Osteoblast (primary cell): ENCODE measurements at places on chromosomes 2 and 18.

DNA sequence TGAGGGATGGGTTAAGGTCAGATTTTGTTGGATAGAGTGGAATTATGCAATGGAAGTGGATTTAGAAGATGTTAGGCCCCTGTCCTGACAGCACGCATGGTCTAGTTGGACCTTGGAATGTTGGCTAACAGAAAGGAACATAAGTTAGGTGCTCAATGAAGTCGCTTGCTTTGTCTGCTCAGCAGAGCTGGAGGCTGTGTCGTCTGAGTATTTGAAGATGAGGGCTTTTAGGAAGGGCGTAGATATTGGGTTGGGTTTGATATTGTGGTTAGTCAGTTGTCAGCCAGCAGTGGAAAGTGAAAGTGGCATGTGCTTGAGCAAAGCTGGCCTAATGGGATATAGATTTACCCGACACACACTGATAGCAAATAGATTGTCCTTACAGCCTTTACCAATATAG lies 239.3 kb downstream of the PRKCE start:
- no peak for DNase-seq

- DNase-seq: no peak
Measured at GRCh38 chr2:239715606-239716005, 309.5 kb downstream of the NDUFA10 start.

- no peak for DNase-seq
Measured at GRCh38 chr2:112182581-112183034, 44.4 kb downstream of the FBLN7 start.

GRCh38 chr2:120347396-120348060 lies 1.6 kb downstream of the INHBB start:
- peak; percentile 92 for DNase-seq

DNA sequence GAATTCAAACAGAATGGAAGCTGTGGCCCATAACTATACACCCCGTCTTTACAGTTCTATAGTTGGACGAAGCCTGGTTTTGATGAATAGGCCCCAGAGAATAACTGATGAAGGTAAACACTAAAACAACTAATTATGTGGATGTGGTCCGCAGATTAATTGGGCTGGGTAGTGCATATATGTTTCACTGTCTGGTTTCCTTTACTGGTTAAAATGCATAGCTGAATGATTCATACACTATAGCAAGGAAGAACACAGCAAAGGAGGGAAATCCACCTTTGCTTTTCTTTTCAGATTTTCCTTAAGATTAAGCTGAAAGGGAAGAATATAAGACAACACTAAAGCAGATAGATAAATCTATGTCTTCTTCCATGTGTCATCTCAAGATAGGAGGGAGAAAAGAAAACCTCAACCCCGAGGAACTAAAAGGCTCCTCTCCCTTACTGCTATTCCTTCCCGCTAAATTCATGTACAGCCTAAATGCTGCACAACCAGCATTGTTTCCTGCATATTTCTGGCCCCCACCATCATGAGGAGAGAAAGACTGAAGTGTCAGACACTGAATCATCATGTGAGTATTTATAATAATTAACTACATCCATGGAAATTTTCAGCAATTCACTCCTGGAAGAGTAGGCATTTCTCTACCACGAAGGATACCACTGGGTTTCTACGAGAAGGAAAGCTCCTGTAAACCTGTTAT lies 297.1 kb upstream of the CCDC68 start:
- DNase-seq: no peak

DNA sequence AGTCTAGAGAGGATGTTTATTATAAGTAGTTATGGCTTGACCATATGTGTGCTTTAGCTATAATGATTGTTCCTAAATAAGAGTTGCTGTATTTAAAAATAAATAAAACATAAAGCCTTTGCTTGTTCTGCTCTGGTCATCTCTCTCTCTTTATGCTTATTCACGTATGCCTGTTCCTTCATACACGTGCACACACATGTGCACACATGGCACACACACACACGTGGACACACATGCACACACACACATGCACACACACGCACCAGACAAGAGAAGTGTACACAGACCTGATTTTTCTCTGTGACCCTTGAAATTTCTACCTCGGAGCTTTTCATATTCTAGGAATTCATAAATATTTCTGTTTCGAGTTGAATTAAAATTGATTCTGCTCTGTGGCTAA lies 658.2 kb upstream of the SALL3 start:
- DNase-seq: no peak

- DNase-seq: no peak
Measured at GRCh38 chr2:10883801-10884478, 27.8 kb upstream of the KCNF1 start.

DNA sequence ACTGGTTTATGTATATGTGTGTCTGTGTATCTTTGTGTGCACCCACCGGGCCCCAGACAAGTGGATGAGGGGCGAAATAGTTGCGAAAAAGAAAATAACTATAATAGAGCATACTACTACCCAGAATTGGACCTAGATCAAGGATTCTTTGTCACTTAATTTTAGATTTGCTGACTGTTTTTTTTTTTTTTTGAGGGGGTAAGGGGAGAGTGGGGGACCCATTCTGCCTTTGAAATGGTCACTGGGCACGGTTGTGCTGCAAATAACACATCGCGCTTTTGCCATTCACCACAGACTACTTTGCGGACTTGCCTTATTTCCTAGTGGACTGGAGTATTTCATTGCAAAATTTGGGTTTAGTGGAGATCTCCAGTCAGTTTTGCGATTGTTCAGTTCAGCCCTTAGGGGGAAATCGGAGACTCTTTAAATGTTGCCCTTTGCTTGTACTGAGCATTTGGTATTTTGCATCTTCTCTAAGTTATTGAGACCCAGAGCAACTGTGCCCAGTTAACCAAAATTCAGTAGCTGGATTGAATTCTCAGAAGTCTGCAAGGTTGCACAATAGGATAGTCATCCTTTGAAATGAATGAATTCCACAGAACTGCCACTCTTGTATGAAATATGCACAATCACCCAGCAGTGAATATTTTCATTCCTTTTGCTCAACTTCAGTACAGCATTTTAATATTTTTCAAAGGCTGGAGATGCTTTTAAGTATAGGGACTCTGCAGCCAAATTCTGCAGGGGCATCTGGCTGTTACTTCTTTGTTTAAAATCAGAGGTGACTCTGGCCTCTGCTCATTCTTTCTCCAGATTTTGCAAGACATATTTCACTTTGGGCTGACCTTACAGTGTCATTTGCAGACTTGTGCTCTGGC lies 2.9 kb downstream of the TRIB2 start:
- DNase-seq: peak; percentile 84

DNA sequence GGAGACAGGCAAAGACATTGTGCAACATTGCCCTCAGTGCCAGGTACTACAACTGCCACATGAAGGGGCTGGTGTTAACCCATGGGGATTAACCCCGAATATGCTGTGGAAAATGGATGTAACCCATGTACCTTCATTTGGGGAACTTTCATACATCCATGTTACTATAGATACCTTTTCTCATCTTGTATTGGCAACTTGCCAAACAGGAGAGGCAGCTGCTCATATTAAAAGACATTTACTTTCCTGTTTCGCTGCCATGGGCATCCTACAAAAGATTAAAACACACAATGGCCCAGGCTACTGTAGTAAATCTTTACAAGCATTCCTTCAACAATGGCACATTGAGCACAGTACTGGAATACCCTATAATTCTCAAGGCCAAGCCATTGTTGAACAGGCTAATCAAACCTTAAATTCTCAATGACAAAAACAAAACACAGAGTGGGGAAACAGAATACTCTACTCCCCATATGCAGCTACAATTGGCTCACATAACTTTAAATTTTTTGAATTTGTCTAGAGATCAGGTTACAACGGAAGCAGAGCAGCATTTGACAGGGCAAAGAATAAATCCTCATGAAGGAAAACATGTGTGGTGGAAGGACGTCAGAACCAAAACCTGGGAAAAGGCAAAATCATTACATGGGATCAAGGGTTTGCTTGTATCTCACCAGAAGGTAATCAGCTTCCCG lies 1723.5 kb upstream of the LRRTM1 start:
- DNase-seq: no peak

DNA sequence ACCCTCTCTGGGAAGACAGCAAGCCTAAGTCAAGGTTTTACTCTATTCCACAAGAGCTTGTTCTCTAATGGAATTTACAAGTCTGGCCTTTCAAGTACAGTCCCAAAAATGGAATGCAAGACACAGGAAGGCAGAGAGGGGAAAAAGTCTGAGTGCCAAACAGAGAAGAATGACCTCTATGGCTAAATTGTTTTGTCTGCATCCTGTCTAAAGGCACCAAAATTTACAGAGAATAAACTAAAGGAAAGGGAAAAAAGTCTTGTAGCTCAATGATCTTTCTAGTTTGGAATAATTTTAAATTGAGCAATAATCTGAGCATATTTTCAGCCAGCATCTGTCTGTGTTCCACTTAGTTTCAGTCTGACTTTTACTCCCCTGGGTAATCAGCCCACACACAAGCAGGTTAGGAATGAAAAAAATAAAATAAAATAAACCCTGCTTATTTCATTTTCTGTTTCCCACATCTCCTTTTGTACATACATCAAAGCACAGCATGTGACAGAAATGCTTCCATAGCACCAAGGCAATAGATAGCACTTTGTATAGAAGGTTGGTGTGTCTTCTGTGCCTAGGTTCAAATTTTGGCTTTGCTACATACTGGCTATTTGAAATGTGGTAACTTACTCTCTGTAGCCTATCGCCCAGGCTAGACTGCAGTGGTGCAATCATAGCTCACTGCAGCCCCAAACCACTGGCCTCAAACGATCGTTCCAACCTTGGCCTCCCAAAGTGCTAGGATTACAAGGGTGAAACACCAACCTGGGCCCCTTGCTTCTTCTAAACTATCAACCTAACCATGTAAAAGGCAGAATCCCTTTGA lies 105.1 kb downstream of the SLC8A1 start:
- no peak for DNase-seq
